Bronchial epithelial cell (primary cell): ENCODE measurements at places on chromosomes 4 and X.

GRCh38 chr4:83272900-83273299 lies 11.7 kb downstream of the COQ2 start:
- no peak for DNase-seq

DNA sequence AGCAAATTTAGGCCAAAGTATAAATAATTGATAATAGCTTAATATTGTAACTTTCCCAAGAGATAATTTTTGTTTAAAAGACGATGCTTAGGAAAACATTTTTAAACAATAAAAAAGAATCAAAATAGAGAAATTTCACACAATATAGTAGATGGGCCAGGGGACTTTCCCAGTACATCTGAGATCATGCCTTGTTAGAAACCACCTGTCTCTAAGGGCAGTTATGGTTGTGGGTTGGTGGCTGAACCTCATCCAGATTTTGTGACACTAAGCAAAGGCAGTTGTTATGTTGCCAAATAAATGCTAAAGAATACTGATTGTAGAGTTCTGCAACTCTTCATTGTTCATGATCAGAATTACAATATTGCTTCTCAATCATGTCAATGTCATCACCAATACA lies 270.6 kb downstream of the BANK1 start:
- no peak for DNase-seq

DNA sequence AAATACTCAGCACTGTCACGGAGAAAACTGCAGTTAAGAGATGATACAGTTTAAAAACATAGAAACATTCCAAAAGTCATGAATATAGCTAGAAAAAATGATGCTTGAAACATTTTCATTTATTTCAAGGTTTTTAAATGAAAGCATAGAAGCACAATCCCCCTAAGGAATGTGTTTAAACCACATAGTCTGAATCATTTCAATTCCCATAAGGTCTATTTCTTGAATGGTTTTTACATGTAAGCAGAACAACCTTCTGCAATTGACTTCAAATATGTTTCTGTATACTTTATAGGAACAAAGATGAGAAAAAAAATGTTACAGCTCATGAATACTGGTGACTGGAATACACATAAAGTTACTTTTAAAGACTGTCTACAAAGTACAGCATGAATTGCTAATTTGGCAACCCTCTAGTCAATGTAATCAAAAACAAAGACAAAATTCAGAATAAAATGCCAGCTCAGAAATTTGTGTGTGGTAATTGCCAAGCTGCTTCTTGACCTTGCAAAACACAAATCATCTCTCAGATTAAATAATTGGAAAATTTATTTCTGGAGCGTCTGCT lies 886.4 kb upstream of the ADGRL3 start:
- DNase-seq: no peak

DNA sequence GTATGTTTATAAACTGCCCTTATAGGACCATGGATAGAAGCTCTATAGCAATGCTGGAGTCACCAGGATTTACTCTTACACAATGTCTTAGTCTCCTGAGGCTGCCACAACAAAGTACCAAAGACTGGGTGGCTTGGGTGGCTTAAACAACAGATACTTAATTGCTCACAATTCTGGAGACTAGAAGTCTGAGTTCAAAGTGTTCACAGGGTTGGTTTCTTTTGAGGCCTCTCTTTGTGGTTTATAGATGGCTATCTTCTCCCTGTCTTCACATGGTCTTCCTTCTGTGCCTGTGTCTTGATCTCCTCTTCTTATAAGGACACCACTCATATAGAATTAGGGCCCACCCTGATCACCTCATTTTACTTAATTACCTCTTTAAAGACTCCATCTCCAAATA lies 2.0 kb upstream of the TRPC3 start:
- no peak for DNase-seq

- DNase-seq: no peak
Measured at GRCh38 chrX:111444881-111445280, 32.9 kb upstream of the DCX start.

DNA sequence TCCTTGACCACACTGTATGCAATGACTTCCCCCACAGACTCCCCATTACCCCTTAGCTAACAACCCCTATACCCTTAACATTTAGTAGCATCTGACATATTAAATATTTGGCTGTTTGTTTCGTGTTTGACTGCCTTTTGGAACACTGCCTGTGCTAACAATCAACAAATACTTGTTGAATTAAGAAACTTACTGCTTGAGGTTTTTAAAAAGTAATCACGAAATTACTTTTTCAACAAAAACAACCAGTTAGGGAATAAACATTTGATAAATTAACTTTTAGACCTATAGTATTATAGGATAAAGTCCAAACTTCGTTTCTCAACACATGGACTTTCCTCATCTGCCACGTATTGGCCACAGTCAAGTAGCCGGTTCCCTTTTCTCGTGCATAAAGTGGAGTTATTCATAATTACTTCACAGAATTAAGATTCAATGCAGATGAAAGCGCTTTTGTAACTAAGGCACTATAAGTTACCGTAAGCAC lies 555 bp upstream of the ELMOD2 start:
- DNase-seq: no peak

- DNase-seq: no peak
Measured at GRCh38 chr4:41285864-41286235, 29.1 kb downstream of the UCHL1 start.

DNA sequence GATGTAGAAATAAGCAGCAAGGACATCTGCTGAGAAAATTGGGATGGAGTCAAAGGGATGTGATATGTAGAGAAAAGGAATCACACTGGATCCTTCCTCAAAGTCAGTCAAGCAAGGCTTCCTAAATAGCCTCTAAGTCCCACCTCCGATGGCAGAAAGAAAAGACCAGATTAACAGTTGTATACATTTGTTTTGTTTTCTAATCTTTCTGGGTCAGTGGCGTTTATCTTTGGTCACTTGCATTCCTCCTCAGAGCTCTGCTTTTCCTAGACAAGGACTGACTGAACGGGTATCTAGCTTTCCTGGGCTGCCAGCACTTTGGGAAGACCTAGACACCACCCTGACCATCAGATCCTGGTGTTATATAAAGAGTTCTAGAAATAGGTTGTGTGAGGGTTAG lies 23.2 kb downstream of the PACRGL start:
- DNase-seq: no peak

GRCh38 chr4:79695848-79696247 lies 287.8 kb upstream of the GK2 start:
- DNase-seq: no peak

DNA sequence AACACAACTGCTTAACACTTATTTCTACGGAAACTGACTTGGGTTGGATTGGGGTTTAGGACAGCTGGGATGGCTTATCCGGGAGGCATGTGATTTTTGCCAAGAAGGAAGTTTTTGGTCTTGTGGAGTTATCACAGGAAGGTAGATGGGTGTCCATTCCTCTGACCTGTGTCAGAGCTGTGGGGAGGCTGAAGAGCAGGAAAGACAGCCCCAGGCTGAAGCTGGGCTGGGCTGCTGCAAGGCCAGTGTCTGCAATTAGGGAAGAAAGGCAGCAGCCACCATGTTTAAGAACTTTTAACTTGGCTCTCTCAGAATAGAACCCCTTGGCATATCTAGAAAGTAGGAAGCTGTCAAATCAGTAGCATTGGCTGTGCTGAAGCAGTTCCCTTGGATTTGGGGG lies 42.3 kb downstream of the CCNG2 start:
- peak; percentile 46 for DNase-seq

- no peak for DNase-seq
Measured at GRCh38 chr4:127967141-127967775, 2.1 kb downstream of the ABHD18 start.

GRCh38 chr4:121666091-121666679 lies 30.6 kb downstream of the ANXA5 start:
- DNase-seq: no peak

- peak; percentile 86 for DNase-seq
Measured at GRCh38 chr4:20464381-20464780, 212.7 kb downstream of the SLIT2 start.

- DNase-seq: no peak
Measured at GRCh38 chr4:1933700-1934099, 62.5 kb downstream of the NSD2 start.

DNA sequence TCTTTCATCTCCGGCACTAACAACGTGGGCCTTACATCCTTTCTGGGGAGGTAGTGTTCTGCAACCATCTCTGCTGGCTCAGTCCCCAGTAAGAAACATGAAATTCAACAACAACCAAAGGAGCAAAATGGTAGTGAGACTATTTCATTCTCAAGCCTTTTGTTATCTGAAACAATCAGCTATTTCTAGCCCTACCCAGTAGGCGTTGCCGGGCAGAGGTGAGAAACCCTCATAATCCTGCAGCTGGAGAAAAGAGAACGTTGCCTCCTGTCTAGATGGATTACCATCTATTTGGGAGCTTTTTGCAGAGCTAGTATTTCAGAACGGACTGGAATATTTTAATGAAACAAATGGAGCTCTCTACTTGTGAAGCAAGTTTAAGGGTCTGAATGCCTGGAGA lies 66.4 kb upstream of the GPR174 start:
- DNase-seq: no peak

GRCh38 chrX:101931136-101931487 lies 715 bp downstream of the ZMAT1 start:
- DNase-seq: no peak

- no peak for DNase-seq
Measured at GRCh38 chrX:134167591-134168203, 69.3 kb upstream of the CCDC160 start.

- no peak for DNase-seq
Measured at GRCh38 chr4:97911236-97911906, 231.9 kb downstream of the STPG2 start.

GRCh38 chrX:117969328-117969727 lies 147.3 kb downstream of the KLHL13 start:
- no peak for DNase-seq

DNA sequence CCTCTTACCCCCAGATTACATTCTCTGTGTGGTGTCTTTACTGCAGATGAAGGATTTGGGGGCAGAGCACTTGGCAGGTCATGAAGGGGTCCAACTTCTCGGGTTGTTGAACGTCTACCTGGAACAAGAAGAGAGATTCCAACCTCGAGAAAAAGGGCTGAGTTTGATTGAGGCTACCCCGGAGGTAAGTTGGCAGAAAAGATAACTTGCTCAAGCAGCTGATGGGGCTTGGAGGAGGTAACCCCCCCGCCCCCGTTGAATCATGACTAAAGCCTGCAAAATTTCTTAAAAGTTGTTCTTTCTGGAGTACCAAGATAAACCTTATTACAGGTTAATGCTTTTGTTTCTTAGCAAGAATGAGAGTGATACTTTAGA lies 1.5 kb downstream of the CCNG2 start:
- DNase-seq: no peak

GRCh38 chr4:52329894-52330293 lies 278.8 kb downstream of the SPATA18 start:
- no peak for DNase-seq

- DNase-seq: no peak
Measured at GRCh38 chrX:155061760-155062159, 9.2 kb downstream of the CMC4 start.

DNA sequence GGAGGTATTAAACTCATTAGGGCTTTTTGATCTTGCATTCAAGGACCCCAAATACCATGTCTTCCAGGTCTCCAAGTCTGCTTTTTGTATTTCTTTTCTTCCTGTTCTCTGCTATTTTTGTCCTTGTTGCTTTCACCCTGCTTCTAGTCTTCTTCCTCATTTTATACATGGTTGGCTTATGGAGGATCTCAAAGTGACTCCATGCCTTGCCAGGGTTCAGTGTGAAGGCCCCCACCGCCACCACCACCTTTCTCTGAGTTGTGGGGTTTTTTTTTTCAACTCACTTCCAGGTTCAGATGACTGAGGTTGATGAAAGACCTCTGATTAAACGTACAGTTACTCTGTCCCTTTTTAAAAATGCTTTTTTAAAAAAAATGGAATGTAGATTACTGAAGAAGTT lies 96.3 kb downstream of the MAML3 start:
- DNase-seq: no peak

GRCh38 chr4:152073351-152074087 lies 312.7 kb upstream of the GATB start:
- peak; percentile 51 for DNase-seq

DNA sequence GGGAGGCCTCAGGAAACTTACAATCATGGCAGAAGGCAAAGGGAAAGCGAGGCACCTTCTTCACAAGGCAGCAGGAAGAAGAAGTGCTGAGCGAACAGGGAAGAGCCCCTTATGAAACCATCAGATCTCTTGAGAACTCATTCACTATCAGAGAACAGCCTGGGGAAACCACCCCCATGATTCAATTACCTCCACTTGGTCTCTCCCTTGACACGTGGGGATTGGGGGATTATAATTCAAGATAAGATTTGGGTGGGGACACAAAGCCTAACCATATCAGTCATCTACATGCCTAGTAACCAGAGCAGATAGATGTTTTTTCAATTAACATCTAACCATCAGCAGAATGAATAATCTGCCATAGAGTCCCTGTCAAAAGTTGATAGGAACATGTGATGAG lies 30.4 kb downstream of the FAM13A start:
- no peak for DNase-seq

GRCh38 chr4:15451866-15452765 lies 17.6 kb upstream of the CC2D2A start:
- DNase-seq: peak; percentile 89

DNA sequence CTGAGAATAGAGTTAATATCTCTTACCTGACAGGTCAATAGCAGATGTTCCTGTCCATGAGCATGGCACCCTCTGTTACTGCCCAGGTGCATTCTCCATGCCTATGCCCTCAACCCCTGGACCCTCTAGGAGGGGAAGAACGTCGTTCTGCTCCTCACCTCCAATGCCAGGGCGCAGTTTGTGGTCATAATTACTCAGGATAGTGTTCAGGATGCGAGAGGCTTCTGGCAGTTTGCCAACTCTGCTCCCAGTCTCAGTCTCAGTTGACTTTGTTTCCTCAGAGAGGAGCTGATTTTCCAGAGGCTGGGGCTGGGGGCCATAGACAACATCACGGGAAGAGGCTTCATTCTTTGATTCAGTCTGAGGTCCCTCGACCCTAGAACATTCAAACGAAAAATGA lies 4.4 kb downstream of the GABRE start:
- DNase-seq: no peak

- no peak for DNase-seq
Measured at GRCh38 chrX:149145845-149146285, 359.2 kb downstream of the IDS start.

DNA sequence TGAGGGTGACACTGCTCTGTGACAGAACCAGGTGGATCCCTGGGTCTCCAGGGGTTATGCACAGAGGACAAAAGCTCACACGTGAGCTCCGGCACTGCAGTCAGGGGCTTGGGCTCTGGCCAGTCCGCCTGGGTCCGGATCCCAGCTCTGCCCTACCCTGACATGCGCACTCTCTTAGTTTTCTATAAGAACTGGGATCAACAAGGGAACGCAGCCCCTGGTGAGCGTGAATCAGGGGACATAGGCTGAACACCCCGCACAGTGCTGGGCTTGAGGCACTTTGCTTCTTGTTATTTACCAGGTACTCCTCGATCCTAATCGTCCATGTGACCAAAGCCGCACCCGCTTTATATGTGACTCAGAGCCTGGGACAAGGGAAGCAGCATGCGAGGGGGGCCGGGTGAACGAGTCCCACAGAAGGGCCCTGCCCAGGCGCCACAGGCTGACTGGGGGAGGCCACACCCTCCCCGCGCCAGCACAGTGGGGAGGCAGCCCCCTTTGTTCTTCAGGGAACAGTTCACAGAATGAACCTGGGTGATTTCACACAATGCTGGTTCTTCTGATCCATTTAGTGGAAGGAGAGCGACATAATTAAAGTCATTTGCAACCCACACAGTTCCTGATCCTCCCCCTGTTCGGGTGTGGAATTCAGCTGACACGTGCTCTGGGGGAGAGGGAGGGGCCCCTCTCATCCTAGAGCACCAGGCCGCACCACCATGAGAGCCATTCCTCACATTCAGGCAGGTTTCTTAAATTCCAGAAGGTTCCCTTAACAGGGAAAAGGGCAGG lies 55.5 kb downstream of the WFS1 start:
- peak; percentile 41 for DNase-seq

GRCh38 chr4:152138451-152138850 lies 377.6 kb upstream of the GATB start:
- no peak for DNase-seq
